Activated T-cell treated with anti-CD3 and anti-CD28 coated beads, Interleukin-2, amount 50 U/mL, for 4 hours (primary cell): ENCODE measurements at places on chromosomes 4 and X. TPM values are rescaled to one million over a fixed set of nuclear protein-coding genes. Genes with fewer than 3 reads are reported as not detected.
A peak's percentile ranks its signal among the peaks of the same experiment; 100 is the strongest.

GRCh38 chr4:152408514-152409327 lies 127.2 kb downstream of the FBXW7 start:
- no peak for DNase-seq

- no peak for DNase-seq
These were observed 9.7 kb downstream of the PDZD4 start for GRCh38 chrX:153820601-153821000.

DNA sequence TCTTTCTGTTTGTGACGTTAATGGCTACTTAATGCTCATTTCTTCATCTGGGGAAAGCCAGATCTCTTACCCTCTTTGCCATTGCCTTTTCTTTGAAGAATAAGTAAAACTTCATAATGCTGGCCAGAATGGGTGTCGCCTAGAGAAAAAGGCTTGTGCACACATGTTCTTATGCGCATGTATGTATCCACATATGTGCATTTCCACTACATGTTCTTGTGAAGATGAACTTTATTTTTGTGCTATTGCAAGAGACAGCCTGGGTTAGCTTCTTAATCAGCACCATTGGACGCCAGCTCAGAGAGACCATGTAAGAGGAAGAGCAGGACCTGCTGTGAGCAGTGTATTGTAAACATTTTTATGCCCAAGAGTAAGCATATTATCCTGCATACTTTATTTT lies 178.7 kb downstream of the SPRY1 start:
- DNase-seq = no peak

GRCh38 chr4:90219822-90220221 lies 92.6 kb downstream of the CCSER1 start:
- no peak for DNase-seq

GRCh38 chrX:131729295-131729694 lies 185.4 kb downstream of the OR13H1 start:
- peak; percentile 79 for DNase-seq

Gene ASMT
- not detected for total RNA-seq

Gene CENPVL3
- total RNA-seq = 0.47 TPM

Gene CCDC149
- total RNA-seq = not detected

Gene AKAP14
- not detected for total RNA-seq

Gene ZRSR2
- 14.8 TPM for total RNA-seq

Gene GAGE1
- total RNA-seq = not detected

Gene TLR3
- total RNA-seq = 0.03 TPM

Gene CENPE
- 3.4 TPM for total RNA-seq
